ENCODE measurements at places on chromosomes 12 and 14. TPM values are rescaled to one million over a fixed set of nuclear protein-coding genes. Genes with fewer than 3 reads are reported as not detected.

- peaks cover 3% of the 10 kb centered on the region for H3K27me3 ChIP-seq
- peaks cover 26% of the 10 kb centered on the region for H3K4me1 ChIP-seq
- H3K36me3 ChIP-seq: no peaks in the 10 kb centered on the region
- H3K27ac ChIP-seq: no peak overlapping the region
Observed at GRCh38 chr14:105085766-105086165, 20.5 kb upstream of the GPR132 start.

The SDSL gene
- 6.2 TPM for total RNA-seq

GRCh38 chr12:52524241-52524897 is 4.2 kb upstream of the KRT5 start:
- H3K4me1 ChIP-seq: peaks cover 3% of the 10 kb centered on the region
- H3K27ac ChIP-seq: no peak overlapping the region
- peaks cover 17% of the 10 kb centered on the region for H3K27me3 ChIP-seq
- H3K4me3 ChIP-seq: no peak overlapping the region

The MGAT2 gene
- 46.6 TPM for total RNA-seq

The SMCO2 gene
- not detected for total RNA-seq

Data from osteocyte (in vitro differentiated cells).